ENCODE measurements at places on chromosomes 3 and 15.
A peak's percentile ranks its signal among the peaks of the same experiment; 100 is the strongest.

DNA sequence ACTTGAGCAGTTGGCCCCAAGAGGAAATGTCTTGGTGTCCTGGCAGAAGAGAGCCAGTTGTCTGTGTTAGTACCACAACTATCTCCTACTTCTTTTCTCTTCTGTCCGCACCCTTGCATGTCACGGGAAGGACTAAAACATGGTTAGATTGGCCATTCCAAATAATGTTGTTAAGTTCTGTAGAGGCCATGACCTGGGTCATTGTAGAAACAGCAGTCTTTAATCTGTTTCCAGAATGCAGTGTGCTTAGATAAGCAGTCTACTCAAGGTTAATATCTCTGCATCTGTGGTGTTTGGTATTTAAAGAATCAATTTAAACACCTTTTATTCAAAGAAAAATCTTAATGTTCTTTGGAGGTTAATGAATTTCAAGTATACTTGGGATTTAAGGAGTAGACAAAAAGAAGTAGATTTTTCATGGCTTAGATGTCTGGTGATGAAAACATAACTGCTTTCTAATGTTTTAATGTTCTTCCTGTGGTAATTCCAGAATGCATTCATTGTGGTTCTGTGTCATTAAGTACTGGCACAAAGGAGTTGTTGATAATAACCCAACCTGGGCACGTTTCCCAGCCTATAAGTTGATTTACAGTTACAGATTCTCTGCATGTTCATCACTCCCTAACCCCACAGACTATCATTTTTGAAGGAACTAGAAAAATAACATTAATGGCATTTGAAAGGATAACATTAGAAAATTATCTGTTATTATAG, 58.9 kb downstream of the TMEM108 start:
- no peak for DNase-seq

- no peak for DNase-seq
These were observed 313.9 kb upstream of the NR2E3 start for GRCh38 chr15:71496336-71496955.

GRCh38 chr3:170049146-170050000, 11.6 kb downstream of the GPR160 start:
- no peak for DNase-seq

DNA sequence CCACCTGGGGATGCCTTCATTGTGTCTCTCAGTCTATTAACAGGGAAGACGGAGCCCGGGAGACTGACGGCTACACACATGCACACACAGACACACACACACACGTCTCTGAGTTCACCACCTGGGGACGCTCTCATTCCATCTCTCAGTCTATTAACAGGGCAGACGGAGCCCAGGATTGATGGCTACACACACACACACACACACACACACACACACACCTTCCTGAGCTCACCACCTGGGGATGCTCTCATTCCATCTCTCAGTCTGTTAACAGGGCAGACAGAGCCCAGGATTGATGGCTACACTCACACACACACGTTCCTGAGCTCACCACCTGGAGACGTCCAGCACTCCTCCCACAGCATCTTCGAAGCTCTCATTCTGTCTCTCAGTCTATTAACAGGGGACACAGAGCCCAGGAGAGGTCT, 143.9 kb downstream of the OR4M2 start:
- no peak for DNase-seq

DNA sequence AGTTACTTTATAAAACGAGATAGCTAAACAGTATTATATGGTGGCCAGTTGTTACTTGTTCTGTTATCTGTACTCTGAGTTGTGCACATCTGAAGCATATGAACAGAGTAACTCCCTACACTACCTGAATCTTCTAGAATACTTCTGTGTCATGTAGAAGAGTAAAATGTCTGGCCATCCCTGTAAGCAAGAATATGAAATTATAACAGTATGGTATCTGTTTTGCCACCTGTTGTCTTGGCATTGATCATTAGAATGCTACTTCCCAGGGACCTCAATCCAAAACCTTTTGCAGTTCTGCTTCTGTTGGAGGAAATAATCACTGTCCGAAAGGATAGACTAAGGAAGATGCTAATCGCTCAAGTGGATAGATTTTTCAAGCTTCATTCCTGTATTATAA, 1.9 kb downstream of the TEX9 start:
- no peak for DNase-seq

- DNase-seq = peak; percentile 57
These were observed 285.3 kb downstream of the FAM43A start for GRCh38 chr3:194971009-194971408.

- peak; percentile 92 for DNase-seq
These were observed 1.3 kb upstream of the KCNH8 start for GRCh38 chr3:19146685-19147650.

GRCh38 chr15:54150255-54150654, 172.0 kb downstream of the UNC13C start:
- DNase-seq = no peak

DNA sequence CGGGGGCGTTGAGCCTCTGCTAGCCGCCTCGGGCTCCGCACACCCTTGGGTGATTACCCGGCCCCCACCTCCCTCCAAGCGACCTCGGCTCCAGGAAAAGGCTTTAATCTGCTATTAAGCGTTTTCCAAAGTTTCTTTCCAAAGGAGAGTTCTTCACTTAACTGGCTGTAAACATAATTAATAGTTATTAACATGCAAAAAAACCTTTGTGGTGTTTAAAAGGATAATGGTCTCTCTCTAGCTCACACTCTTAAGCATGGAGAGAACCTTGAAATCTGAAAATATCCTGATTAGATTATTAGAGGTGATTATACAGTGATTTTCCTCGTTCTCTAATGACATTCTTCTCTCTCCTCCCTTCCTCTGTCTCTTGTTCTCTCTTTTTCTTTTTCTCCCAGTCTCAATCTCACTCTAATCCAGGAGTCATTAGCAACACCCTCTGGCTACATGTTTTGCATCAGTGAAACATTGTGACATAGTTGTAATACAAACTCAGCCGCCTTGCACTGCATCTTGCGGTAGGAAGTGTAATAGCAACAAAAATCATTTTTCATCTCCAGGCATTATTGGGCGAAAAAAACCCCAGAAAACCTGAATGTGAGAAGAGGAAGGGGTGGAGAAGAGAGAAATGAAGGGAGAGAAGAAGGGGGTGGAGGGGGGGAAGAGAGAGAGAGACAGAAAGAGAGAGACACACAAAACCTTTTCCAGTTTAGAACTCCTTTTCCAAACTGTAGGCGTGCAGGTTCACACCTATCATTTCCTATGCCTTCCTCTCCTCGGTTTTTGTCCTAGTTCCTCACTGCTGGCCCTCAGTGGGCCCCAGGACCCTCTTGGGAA, 24.4 kb downstream of the NR2F2 start:
- no peak for DNase-seq

GRCh38 chr15:33150431-33150941, 44.0 kb downstream of the FMN1 start:
- DNase-seq = no peak

DNA sequence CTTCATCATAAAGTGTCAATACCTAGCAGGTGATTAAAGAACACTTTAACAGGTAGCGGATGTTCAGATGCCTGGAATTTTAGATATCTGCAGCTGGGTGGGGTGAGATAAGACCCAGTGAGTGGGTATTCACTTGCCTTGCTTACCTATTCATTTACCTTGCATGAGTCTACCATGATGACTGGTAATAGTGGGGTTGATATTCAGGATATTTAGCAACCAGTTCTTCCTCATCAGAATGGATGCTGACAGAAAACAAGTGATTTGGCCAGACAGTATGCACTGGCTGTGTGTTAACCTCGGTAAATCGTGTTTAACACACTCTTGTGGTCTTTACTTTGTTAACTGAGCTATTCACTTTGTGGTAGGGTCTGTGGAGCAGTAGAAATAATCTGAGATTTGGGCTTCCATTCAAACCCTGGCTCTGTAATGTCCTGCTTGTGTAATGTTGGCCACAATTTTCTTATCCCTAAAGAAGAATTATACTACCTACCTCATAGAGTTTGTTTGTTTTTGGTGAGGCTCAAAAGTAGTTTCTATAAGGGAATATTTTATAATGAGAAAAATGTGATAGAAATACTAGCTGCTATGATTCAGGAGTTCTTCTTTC, 391.9 kb upstream of the TBL1XR1 start:
- DNase-seq = no peak
